ENCODE measurements at places on chromosomes 13 and 19. TPM values are rescaled to one million over a fixed set of nuclear protein-coding genes. Genes with fewer than 3 reads are reported as not detected.
A peak's percentile ranks its signal among the peaks of the same experiment; 100 is the strongest.

GRCh38 chr13:42275098-42275471 is 3.1 kb downstream of the AKAP11 start:
- no peak for DNase-seq
- peaks cover 38% of the 10 kb centered on the region for H3K4me1 ChIP-seq
- no peak overlapping the region for H3K4me3 ChIP-seq
- H3K36me3 ChIP-seq: no peaks in the 10 kb centered on the region
- no peak overlapping the region for H3K27ac ChIP-seq
- no peaks in the 10 kb centered on the region for H3K27me3 ChIP-seq

DNA sequence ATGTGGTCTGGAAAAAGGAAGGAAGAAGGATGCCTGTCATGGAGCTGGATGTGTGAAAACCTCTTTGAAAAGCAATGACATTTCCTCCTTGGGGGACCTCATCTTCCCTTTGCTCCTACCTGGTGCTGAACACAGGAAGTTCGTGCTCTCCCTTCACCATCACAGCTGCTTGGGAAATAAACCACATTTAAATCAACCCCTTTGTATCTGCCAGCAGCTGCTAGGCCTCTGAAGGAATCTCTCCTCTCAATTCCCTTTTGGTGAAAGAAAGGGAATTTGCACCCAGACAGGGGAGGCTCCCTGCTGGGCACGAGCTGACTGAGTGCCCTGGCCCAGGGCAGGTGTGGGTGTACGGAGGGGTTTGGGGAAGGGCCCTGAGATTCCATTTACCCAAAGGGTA is 437.7 kb downstream of the TSHZ3 start:
- H3K4me3 ChIP-seq: no peak overlapping the region
- DNase-seq: peak; percentile 3
- no peak overlapping the region for H3K27ac ChIP-seq

DNA sequence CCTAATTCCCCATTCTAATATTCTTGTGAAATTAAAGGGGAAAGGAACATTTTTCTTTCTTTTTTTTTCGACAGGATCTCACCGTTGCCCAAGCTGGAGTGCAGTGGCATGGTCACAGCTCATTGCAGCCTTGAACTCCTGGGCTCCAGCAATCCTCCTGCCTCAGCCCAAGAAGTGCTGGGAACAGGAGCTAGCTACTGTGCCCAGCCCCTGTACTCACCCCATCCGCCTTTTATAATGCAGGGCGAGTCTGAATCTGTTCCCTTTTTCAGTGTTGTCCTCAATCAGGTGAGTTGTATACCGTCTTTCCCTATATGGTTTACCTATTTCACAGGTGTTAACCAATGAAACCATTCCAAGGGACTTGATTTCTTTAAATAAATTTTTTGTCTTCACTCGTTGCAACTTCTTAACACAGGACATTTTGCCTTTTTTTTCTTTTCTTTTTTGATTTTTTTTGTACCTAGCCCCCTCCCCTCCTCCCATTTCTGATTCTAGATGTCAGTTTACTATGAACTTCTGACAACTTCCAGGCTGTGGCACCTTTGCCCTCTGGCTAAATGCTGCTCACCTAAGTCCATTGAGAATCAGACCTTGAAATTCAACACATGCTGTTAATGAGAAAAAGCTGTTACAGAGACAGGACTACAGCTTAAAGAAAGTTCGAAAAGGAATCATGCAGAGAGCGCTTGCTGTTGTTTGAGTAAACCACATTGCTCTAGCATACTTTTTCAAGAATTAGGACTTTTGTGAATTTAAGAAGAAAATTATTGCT is 562.1 kb upstream of the KLF12 start:
- peak; percentile 4 for DNase-seq
- H3K4me1 ChIP-seq: peaks cover 22% of the 10 kb centered on the region
- no peaks in the 10 kb centered on the region for H3K36me3 ChIP-seq
- no peaks in the 10 kb centered on the region for H3K27me3 ChIP-seq

The LYL1 gene
- total RNA-seq: 0.47 TPM

The KCNJ14 gene
- total RNA-seq: 0.94 TPM

Measured in GM23338 (cell line).